A549 treated with CpdA at 1 μM for 4 hours (cell line): ENCODE measurements at places on chromosomes 2 and 18. TPM values are rescaled to one million over a fixed set of nuclear protein-coding genes. Genes with fewer than 3 reads are reported as not detected.

SNTG2 gene
- total RNA-seq, result not detected in 5 replicates

PROM2 gene
- 0.15 TPM in 1 of 5 replicates, not detected in the others for total RNA-seq

POMC gene
- total RNA-seq, result not detected in 5 replicates

ALPP gene
- total RNA-seq, result 0.23 to 0.37 TPM (median 0.35 TPM) in 5 replicates

GYPC gene
- not detected in 5 replicates for total RNA-seq

GKN1 gene
- 0.49 to 0.73 TPM (median 0.64 TPM) in 5 replicates for total RNA-seq

EML6 gene
- total RNA-seq, result 1.0 to 2.4 TPM (median 1.2 TPM) in 5 replicates

OR6B2 gene
- not detected in 5 replicates for total RNA-seq

ACKR3 gene
- 25.4 to 36.2 TPM (median 31.7 TPM) in 5 replicates for total RNA-seq

FHL2 gene
- total RNA-seq, result 63.2 to 81.4 TPM (median 74.6 TPM) in 5 replicates

ATP6V1C2 gene
- total RNA-seq, result 0.26 to 1.2 TPM (median 0.49 TPM) in 5 replicates

NRBP1 gene
- total RNA-seq, result 130 to 142 TPM (median 141 TPM) in 5 replicates

TACR1 gene
- total RNA-seq, result 0.09 to 0.35 TPM (median 0.15 TPM) in 5 replicates

TUBB6 gene
- total RNA-seq, result 166 to 220 TPM (median 188 TPM) in 5 replicates
